Heart right ventricle (tissue), 16 donors: ENCODE measurements at places on chromosomes 12 and 14. TPM values are rescaled to one million over a fixed set of nuclear protein-coding genes. Genes with fewer than 3 reads are reported as not detected.

GRCh38 chr12:19894050-19894449 is 454.8 kb downstream of the AEBP2 start:
- no peak for DNase-seq
- no peak overlapping the region for H3K4me3 ChIP-seq
- no peaks in the 10 kb centered on the region for H3K27me3 ChIP-seq
- H3K36me3 ChIP-seq, result no peaks in the 10 kb centered on the region
- peaks cover 25% of the 10 kb centered on the region for H3K4me1 ChIP-seq

GRCh38 chr14:90273532-90273931 is 17.2 kb downstream of the PSMC1 start:
- H3K27ac ChIP-seq, result no peak overlapping the region
- H3K4me1 ChIP-seq, result peaks cover 13% of the 10 kb centered on the region
- H3K4me3 ChIP-seq, result no peak overlapping the region
- H3K27me3 ChIP-seq, result no peaks in the 10 kb centered on the region
- no peak for DNase-seq

GRCh38 chr14:93970585-93970964 is 5.8 kb downstream of the ASB2 start:
- no peak for DNase-seq
- H3K27ac ChIP-seq, result peak overlapping the region; percentile 91
- no peaks in the 10 kb centered on the region for H3K36me3 ChIP-seq
- H3K4me1 ChIP-seq, result peaks cover 30% of the 10 kb centered on the region
- peak overlapping the region; percentile 41 for H3K4me3 ChIP-seq
- no peaks in the 10 kb centered on the region for H3K27me3 ChIP-seq

DNA sequence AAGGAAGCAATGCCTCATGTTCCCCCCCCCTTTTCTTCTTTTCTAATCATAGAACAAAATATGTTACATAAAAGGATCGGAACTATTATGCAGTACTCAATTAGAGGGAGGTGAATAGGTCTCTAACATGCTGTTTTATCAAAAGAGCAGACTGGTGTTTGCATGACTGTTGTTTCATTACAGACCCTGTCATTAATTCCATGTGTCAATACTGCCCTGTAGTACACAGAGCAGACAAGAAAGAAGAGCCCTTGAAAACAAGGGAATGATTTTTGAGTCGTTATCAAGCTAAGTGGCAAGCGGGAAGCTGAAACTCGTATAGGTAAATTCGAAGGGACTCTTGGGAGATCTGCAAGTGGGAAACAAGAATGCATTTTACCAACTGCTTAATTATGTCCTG is 76.9 kb upstream of the TMEM263 start:
- H3K36me3 ChIP-seq, result peaks cover 30% of the 10 kb centered on the region
- no peak for DNase-seq
- H3K4me3 ChIP-seq, result no peak overlapping the region
- H3K27me3 ChIP-seq, result peaks cover 3% of the 10 kb centered on the region
- H3K4me1 ChIP-seq, result no peaks in the 10 kb centered on the region

Gene TMEM132C
- 1.6 TPM for polyA plus RNA-seq

Gene HSPB8
- polyA plus RNA-seq, result 250 TPM

Gene RNASE1
- polyA plus RNA-seq, result 373 TPM

DNA sequence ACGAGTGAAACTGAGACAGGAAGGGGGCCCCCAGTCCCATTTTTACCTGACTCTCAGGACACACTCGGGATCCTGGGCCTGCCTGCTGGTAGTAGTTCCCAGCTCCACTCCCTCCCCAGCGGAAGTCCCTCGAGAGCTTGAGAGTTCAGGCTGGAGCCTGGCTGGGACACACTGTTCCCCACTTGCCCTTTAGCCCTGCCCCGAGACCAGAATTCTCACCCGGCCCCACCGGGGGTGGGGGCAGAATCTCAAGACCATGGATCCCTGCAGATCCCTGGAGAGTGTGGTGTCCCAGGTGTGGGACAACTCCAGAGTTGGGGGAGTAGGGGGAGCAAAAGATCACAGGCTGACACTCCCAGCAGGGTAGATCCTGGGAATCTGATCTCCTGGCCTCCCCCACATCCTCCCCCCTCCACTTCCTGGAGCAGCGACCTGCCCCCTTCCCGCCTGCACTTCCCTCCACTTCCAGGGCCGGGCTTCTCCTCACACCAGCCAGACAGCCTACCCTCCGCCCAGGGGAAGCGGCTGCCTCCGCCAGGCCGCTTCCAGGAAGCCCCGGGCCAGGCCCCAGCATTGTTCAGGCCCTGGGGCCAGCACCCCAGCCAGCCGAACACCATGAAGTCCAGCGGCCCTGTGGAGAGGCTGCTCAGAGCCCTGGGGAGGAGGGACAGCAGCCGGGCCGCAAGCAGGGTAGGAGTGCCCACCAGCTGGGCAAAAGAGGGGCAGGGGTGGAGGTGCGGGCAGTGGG is at the start of gene TNS2:
Gene TNS2, plus strand, starts transcription at position 495 of the 748 bp plus-strand sequence. Its CDS starts 121 bp downstream, at position 616.
- H3K4me3 ChIP-seq, result peak within 1 kb of the TSS; percentile 71
- H3K27me3 ChIP-seq, result no peaks in the 10 kb centered on the region
- peaks cover 91% of the 10 kb centered on the region for H3K4me1 ChIP-seq
- DNase-seq, result peak; percentile 91
- H3K36me3 ChIP-seq, result peaks cover under 1% of the 10 kb centered on the region
- H3K27ac ChIP-seq, result peak within 1 kb of the TSS; percentile 95

- H3K27ac ChIP-seq, result no peak overlapping the region
- no peaks in the 10 kb centered on the region for H3K4me1 ChIP-seq
- peaks cover 24% of the 10 kb centered on the region for H3K27me3 ChIP-seq
- H3K4me3 ChIP-seq, result no peak overlapping the region
- H3K36me3 ChIP-seq, result no peaks in the 10 kb centered on the region
Observed at GRCh38 chr12:108253540-108253939, 85.6 kb downstream of the CMKLR1 start.

DNA sequence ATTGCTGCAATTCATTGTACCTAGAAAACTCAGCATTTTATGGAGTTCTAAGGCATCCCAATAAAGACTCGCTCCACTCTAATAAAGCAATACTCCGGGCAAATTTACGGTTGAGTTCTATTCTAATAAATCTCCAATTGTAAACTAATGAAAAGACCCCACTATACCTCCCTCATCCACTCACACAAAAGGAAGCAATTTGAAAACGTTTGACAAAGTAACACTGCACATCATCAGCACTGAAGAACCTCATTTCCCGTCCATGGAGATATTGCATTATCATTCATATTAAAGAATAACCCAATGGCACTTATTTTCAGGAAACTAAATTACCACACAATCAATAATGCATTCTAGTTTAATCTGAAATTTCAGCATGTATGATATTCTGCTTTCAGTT is 111.0 kb upstream of the LMO3 start:
- no peaks in the 10 kb centered on the region for H3K36me3 ChIP-seq
- H3K4me3 ChIP-seq, result no peak overlapping the region
- no peak for DNase-seq

Gene SLC17A8
- not detected for polyA plus RNA-seq

DNA sequence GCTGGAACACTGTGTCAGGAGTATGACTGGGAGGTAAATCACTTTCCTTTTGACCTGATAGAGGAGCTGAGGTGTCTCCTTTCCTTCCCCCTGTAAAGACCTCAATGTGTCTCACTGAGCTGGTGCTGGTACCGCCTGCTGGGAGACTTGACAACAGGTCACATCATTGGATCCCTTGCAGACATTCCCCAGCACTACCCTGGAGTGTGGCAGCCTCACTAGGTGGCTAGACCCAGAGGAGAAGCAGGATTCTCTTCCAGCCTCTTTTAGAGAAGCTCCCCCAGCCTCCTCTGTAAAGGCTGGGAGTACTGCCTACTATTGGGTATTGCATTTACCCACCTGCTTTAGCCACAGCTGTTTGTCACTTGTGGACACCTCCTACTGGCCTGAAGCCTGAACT is 223.9 kb downstream of the ADGRD1 start:
- H3K36me3 ChIP-seq, result no peaks in the 10 kb centered on the region
- no peak overlapping the region for H3K4me3 ChIP-seq
- H3K4me1 ChIP-seq, result no peaks in the 10 kb centered on the region
- no peak overlapping the region for H3K27ac ChIP-seq
- no peaks in the 10 kb centered on the region for H3K27me3 ChIP-seq

Gene GMPR2
- polyA plus RNA-seq, result 27.3 TPM

- no peak overlapping the region for H3K27ac ChIP-seq
- no peaks in the 10 kb centered on the region for H3K27me3 ChIP-seq
- DNase-seq, result no peak
- no peak overlapping the region for H3K4me3 ChIP-seq
- peaks cover 55% of the 10 kb centered on the region for H3K4me1 ChIP-seq
Observed at GRCh38 chr12:49987625-49988303, 15.0 kb downstream of the AQP6 start.

- no peak overlapping the region for H3K4me3 ChIP-seq
- H3K27ac ChIP-seq, result no peak overlapping the region
- H3K36me3 ChIP-seq, result no peaks in the 10 kb centered on the region
- H3K27me3 ChIP-seq, result no peaks in the 10 kb centered on the region
- H3K4me1 ChIP-seq, result peaks cover 7% of the 10 kb centered on the region
Observed at GRCh38 chr12:53105256-53105655, 2.0 kb downstream of the SOAT2 start.

Gene GPRC5D
- polyA plus RNA-seq, result not detected

Gene CD163L1
- polyA plus RNA-seq, result 2.9 TPM

Gene RGS6
- polyA plus RNA-seq, result 6.0 TPM

Gene SBNO1
- polyA plus RNA-seq, result 4.1 TPM

Gene TMCC3
- 0.88 TPM for polyA plus RNA-seq
